Testis (tissue), 5 donors: ENCODE measurements at places on chromosomes 5 and 9. TPM values are rescaled to one million over a fixed set of nuclear protein-coding genes. Genes with fewer than 3 reads are reported as not detected.

LPAR1 gene
- total RNA-seq = 23.9 TPM

RGS3 gene
- total RNA-seq = 125 TPM

C5orf52 gene
- total RNA-seq = 13.9 TPM

RNF183 gene
- total RNA-seq = 1.7 TPM

ALDH7A1 gene
- 68.3 TPM for total RNA-seq

GNE gene
- 26.6 TPM for total RNA-seq

PCDHAC2 gene
- total RNA-seq = 15.5 TPM

SLC4A9 gene
- 1.2 TPM for total RNA-seq

ADCY2 gene
- total RNA-seq = 9.4 TPM

HNRNPA0 gene
- 22.7 TPM for total RNA-seq

SOHLH1 gene
- total RNA-seq = 18.4 TPM

ANGPTL2 gene
- 2.4 TPM for total RNA-seq

TMEM215 gene
- 2.2 TPM for total RNA-seq

KIF24 gene
- total RNA-seq = 18.3 TPM
